ENCODE measurements at places on chromosomes 6 and 20. TPM values are rescaled to one million over a fixed set of nuclear protein-coding genes. Genes with fewer than 3 reads are reported as not detected.

GRCh38 chr6:133632906-133633305 lies 256.0 kb upstream of the TCF21 start:
- no peaks in the 10 kb centered on the region for H3K27me3 ChIP-seq
- no peak overlapping the region for H3K4me3 ChIP-seq
- no peak for DNase-seq
- H3K4me1 ChIP-seq: no peaks in the 10 kb centered on the region
- no peaks in the 10 kb centered on the region for H3K36me3 ChIP-seq

GRCh38 chr20:58092871-58093270 lies 135.6 kb downstream of the ANKRD60 start:
- H3K27me3 ChIP-seq: peaks cover 48% of the 10 kb centered on the region
- H3K36me3 ChIP-seq: no peaks in the 10 kb centered on the region
- no peak for DNase-seq
- no peak overlapping the region for H3K27ac ChIP-seq
- no peak overlapping the region for H3K4me3 ChIP-seq

- no peaks in the 10 kb centered on the region for H3K36me3 ChIP-seq
- no peak for DNase-seq
- H3K27ac ChIP-seq: no peak overlapping the region
- H3K4me1 ChIP-seq: peaks cover 29% of the 10 kb centered on the region
- H3K27me3 ChIP-seq: no peaks in the 10 kb centered on the region
- H3K4me3 ChIP-seq: no peak overlapping the region
Measured at GRCh38 chr20:34524426-34524825, 8.2 kb downstream of the DYNLRB1 start.

- H3K27me3 ChIP-seq: no peaks in the 10 kb centered on the region
- no peak overlapping the region for H3K27ac ChIP-seq
- H3K36me3 ChIP-seq: peaks cover 2% of the 10 kb centered on the region
- DNase-seq: no peak
- peaks cover 13% of the 10 kb centered on the region for H3K4me1 ChIP-seq
Measured at GRCh38 chr20:48621376-48622078, 206.3 kb downstream of the PREX1 start.

- no peaks in the 10 kb centered on the region for H3K27me3 ChIP-seq
- DNase-seq: no peak
- no peaks in the 10 kb centered on the region for H3K36me3 ChIP-seq
- H3K4me3 ChIP-seq: no peak overlapping the region
Measured at GRCh38 chr6:96104910-96105309, 89.1 kb downstream of the FUT9 start.

DNA sequence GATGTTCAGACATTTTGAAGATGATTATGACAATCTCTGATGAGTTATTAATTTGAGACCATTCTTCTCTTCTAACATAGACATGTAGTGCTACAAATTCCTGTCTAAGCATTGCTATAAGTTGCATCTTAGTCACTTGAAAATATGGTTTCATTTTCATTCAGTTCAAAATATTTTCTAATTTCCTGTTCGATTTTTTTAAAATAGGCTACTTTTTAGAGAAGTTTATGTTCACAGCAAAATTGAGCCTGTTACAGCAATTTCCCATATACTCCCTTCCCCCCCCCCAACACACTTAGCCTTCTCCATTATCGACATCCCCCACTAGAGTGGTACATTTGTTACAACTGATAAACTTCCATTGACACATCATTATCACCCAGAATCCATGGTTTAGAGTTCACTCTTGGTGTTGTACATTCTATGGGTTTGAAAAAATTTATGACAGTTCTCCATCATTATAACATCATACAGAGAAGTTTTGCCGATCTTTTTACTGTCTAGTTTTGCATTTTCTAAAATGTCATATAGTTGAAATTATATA lies 31.2 kb downstream of the PLAGL1 start:
- H3K27ac ChIP-seq: no peak overlapping the region
- H3K27me3 ChIP-seq: no peaks in the 10 kb centered on the region
- no peaks in the 10 kb centered on the region for H3K36me3 ChIP-seq
- no peaks in the 10 kb centered on the region for H3K4me1 ChIP-seq

GRCh38 chr6:11769811-11770545 lies 8.6 kb downstream of the ADTRP start:
- no peak overlapping the region for H3K27ac ChIP-seq
- H3K27me3 ChIP-seq: peaks cover 17% of the 10 kb centered on the region
- DNase-seq: no peak
- H3K4me3 ChIP-seq: no peak overlapping the region
- H3K4me1 ChIP-seq: peaks cover 47% of the 10 kb centered on the region
- H3K36me3 ChIP-seq: no peaks in the 10 kb centered on the region

The GLP1R gene
- total RNA-seq: 0.77 TPM

The BTN1A1 gene
- not detected for total RNA-seq

The GFOD1 gene
- 5.2 TPM for total RNA-seq

The ACSS1 gene
- 18.2 TPM for total RNA-seq
